SJCRH30 (cell line): ENCODE measurements at places on chromosomes 11 and 22.
A peak's percentile ranks its signal among the peaks of the same experiment; 100 is the strongest.

DNA sequence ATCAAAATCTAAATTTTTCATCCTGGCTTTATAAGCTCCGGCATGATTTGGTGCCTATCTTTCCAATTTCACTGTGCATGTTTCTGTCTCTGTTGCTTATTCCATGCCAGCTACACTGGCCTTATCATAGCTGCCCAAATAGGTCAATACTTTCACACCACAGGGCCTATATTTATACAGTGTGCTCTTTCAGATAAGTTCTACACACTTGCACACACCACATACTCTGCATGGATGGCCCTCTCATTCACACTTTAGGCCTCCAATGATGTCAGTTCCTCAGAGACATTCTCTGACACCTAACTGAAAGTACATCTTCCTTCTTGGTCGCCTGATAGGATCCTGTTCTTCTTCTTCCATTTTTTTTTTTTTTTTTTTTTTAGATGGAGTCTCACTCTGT is 7.0 kb downstream of the ALG8 start:
- DNase-seq = no peak

DNA sequence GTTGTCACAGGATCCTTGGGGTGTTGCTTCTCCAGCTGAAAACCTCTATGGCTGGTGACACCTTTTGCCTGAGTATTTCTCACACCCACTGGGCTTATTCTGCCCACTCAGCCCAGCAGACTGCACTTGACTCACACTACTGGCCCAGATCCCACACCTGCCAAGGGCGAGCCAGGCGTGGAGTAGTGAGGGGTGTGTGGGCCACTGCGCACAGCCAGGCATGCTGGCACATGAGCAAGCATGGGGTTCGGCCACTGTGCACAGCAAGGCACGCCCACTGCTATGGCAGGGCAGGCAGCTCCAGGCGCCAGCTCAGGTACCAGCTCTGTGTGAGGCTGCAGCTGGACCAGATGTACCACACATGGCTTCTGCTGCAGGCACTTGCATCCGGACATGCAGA is 116.5 kb upstream of the MTNR1B start:
- no peak for DNase-seq

DNA sequence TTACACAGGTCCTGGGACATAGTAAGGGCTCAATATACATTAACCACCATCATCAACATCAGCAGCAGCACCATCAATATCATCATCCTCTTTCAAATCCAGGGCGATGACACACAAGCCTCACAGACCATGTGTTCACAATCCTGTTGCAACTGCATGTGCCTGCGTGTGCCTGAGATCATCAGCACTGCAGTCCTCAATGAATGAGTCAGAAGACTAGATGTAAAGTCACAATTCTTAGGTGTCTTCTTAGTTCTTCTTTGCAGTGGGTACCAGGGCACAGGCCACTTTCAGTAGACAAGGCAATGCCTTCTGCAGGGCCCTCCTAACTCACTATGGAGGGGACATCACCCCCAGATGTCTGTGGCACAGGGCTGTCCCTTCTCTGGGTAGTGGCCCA is 111.1 kb downstream of the MYO18B start:
- no peak for DNase-seq

- no peak for DNase-seq
Observed at GRCh38 chr11:92246630-92247029, 22.0 kb downstream of the FAT3 start.

DNA sequence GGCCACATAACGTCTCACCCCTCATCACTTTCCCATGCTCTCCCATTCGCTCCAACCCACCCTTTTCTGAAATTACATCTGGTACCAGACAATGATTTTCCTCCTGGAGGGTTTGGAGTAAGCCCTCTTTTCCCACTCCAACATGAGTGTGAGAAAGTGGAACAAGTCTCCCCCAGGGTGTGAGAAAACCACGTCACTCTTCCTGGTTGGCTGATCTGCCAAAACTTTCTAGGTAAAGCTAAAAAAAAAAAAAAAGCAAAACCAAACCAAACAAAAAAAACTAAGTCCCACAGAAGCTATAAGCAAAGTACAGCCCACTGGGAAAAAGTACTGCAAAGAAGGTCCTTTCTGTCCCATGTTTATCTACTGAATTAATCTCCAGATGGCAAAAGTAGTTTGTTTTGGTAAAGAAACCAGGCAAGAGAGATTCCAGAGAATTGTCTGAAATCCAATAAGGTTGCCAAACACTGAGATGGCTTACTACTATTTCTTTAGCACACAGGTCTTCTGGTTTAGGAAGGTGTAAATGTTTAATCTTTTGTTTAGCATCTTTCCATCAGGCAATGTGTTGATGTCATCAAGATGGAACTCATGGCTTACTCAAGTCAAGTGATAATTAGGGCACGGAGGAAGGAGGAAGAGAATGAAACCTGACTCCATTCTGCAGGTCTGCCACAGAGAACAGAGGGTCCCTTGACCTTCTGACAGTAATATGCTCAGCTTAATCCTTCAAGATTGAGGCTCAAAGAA is 395.6 kb downstream of the LARGE1 start:
- peak; percentile 32 for DNase-seq

DNA sequence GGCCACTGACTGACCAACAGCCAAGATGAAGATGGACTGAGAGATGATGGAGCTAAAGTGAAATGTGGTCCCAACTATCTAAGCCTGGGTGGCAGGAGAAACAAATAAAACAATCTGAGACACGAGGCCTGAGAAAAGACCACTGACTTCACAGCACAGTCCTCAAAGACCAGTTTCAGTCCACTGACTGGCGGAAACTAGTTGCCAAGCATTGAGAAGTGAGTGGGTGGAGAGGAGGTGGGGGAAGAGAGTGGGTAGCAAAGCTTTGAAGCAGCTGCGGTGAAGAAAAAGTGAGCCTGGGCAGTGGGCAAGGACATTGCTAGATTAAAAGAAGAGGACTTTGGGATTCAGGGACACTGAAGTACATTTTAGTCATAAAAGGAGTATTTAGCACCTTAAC is 1.9 kb downstream of the MS4A1 start:
- DNase-seq = no peak

DNA sequence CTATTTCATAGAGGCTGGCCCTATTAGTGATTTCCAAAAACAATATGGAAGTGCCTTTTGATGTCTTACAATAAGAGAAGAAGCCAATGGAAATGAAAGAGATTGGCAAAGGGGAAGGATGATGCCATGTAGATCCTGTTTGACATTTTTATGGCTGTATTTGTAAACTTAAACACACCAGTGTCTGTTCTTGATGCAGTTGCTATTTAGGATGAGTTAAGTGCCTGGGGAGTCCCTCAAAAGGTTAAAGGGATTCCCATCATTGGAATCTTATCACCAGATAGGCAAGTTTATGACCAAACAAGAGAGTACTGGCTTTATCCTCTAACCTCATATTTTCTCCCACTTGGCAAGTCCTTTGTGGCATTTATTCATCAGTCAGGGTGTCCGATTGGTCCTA is 91.4 kb downstream of the CD44 start:
- DNase-seq = no peak

DNA sequence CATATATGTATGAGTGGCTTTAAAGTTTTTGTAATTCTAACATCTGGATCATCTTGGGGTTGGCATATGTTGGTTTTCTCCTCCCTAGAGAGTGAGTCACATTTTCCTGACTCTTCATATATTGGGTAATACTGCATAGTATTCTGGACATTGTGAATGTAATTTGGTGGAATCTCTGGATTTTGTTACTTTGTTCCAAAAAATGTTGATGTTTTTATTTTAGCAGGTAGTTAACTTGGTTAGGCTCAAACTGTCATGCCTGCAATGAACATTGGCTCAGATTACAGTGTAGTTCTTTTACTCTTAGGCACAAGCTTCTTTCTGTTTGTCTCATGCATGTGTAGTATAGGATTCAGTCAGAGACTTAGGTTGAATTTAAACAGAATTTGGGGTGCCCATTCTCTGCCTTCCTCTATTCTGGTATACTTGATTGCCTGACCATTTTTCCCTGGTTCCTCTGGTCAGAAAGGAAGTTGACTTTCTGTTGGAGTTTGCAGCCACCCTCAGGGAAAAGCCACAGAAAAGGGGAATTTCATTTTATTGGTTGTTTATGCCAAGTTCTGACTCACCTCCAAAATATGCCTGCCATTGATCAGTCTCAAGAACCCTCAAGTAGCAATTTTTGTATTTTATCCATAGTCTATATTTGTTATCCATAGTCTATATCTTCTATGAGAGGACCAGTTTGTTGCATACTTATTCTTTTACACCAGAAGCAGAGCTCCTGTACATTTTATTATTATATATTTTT is 151.7 kb downstream of the UVRAG start:
- DNase-seq = no peak

DNA sequence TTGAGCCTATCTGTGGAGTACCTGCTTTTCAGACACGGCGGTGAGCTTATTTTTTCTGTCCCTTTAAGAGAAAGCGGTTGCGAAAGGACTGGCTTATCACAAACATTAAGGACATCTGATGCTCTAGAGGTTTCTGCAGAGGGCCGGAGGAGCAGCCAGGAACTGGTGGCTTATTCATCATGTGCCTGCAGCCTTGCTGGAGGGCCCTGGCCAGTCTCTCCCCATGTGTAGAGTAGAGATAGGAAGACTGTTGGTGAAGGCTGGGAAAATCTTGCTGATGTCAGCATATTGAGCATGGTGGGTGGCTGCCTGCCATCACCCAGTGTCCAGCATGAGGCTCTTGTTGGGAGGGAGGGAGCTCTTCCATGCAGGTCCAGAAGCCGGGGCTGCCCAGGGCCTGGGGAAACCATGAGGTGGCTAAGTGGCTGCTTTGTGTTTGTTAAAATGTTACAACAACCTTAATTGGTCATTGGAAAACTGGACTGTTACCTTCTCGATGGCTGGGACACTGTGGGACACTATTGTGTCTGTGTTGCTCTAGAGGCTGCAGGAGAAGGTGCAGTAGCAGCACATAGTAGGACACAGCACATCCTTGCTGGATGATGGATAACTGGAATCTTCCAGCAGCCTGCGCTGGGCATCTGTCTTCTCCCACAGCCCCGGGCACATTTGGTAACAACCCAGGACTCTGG is 54.3 kb downstream of the TSPAN18 start:
- no peak for DNase-seq

DNA sequence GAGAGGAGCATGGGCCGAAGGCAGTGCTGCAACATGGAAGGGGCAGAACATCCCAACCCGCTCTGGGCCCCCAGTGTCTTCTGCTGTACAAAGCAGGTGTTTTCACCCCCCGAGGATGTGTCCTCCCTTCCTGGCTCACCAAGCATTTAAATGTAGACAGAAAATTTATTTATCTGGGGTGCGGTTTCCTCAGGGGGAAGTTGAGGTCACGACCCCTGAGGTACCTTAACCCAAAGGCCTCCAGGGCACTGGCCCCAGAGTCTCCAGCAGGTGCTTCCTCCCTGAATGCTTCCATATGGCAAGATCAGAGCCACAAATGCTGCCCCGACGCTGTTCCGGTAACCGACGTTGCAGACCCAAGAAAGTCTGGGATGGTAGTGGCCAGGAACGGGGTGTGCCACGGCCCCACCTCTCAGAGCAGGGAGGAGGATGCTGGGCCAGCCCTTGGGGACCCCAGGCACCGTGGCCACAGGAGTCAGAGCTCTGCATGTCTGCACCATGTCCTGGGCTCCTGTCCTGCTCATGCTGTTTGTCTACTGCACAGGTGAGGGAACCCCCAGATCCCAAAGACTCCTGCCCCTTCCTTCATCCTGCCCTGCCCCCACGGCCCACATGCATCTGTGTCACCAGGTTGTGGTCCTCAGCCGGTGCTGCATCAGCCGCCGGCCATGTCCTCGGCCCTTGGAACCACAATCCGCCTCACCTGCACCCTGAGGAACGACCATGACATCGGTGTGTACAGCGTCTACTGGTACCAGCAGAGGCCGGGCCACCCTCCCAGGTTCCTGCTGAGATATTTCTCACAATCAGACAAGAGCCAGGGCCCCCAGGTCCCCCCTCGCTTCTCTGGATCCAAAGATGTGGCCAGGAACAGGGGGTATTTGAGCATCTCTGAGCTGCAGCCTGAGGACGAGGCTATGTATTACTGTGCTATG is at the start of gene VPREB1:
TSS of gene VPREB1 (plus strand) at position 471 of the 935 bp plus-strand sequence. CDS start at position 499, 28 bp downstream.
- DNase-seq = no peak

GRCh38 chr22:49676783-49677494 is 150.7 kb downstream of the BRD1 start:
- DNase-seq = no peak

- no peak for DNase-seq
Observed at GRCh38 chr22:49393526-49393925, 434.1 kb downstream of the BRD1 start.

DNA sequence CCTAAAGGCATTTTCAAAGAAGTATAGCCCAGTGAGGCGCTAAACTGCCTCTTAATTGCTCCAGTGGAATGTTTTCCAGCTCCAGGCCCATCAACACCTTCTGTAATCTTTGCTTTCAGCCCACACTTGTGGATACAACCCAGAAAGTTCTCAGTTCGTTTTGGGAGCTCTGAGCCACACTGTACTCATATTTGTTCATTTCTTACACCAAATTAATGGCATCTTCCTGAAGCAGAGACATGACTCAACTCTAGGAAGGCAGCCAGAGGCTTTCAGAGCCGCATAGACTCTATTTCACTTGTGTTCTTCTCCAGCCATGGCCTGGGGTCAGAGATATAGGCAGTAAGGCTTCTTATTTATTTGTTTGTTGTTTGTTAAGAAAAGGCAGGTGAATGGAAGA is 175.5 kb upstream of the NCAM1 start:
- no peak for DNase-seq

GRCh38 chr11:37689951-37690350 is 1091.9 kb upstream of the RAG2 start:
- no peak for DNase-seq

- peak; percentile 2 for DNase-seq
Observed at GRCh38 chr22:42561856-42562255, 8.1 kb downstream of the SERHL2 start.

- peak; percentile 97 for DNase-seq
Observed at GRCh38 chr11:17695454-17696441, 23.6 kb upstream of the MYOD1 start.

DNA sequence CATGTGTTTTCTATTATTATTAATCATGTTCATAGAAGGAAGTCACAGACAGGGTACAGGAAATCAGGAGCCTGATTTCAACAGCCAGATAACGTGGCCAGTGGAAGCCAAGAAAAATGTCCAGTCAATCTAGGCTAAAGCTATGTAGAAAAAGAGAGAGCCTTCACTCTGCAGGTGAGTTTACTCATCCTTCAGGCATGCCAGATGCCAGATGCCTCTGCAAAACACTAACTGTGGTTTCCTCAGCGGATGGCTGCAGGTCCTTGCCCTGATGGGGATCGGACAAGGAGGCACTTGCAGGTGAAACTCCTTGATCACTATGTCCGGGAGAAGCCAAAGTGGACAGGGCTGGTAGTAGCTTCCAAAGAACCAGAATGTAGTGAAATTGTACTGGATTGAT is 962.3 kb upstream of the RAG2 start:
- DNase-seq = no peak
